Colonic mucosa (tissue), 4 donors: ENCODE measurements at places on chromosomes 2 and 18. TPM values are rescaled to one million over a fixed set of nuclear protein-coding genes. Genes with fewer than 3 reads are reported as not detected.

DNA sequence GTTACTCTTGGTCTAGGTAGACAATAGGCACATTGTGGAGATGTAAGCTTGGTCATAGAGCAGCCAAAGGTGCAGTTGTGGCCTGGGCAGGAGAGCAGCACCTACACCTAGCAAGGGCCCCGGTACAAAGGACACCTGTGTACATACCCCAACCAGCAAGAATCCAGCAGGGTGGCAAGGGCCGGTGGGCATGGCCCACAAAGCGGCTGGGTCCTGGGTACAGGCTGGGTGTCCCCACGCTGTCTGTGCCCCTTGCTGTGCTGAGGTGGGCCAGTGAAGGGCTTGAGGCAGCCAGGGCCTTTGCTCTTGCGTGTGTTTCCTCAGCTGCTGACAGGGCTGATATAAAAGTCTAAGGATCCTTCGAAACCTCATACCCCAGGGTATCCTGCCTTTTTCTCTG lies 501.8 kb downstream of the EIPR1 start:
- DNase-seq: no peak

DNA sequence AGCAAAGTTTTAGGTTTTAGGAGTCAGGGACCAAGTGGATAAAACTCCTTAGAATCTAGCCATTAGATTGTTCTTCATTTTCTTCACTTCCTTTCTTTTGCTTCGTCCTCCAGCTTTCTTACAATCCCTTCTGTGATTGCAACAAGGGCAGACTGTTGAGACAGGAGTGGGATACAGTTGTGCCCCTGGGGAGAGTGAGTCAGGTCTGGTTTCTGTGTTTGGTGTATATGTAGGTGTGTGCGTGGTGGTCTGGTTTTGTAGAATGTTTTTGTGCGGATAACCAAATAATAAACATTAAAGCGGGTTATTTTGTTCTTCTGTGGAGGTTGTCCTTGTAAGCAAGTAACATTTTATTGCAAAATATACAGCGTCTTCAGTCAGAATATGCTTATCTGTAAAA lies 7.3 kb downstream of the INSIG2 start:
- DNase-seq: no peak

DNA sequence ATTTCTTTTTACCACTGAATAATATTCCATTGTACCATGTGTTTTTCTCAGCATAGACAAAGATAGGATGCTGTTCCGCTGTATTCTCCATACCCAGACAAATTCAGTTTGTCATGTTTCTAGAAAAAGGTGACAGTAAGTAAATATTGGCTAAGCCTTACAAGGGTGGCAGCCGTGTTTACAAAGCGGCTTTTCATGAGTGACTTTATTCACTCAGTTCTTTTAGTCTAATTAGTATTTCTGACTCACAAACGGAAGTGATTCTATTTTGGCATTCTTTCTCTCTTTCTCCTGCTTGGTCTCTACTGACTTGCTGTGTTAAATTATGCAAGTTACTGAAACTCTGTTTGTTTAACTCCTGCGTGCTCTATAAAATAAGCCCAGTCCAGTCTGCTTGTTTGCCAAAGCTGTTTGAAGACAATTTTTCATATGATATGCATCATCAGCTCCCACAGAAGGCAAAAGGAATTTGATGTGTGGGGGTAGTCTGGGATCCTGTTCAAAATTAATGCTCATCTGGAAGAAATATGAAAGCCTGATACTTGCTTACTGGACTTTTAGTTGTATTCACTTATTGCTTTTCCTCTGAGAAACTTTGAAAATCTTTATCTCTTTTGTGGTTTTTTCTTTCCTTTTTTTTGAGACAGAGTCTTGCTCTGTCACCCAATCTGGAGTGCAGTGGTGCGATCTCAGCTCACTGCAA lies 2.3 kb upstream of the PLEKHH2 start:
- DNase-seq: no peak

The ALK gene
- 0.19 TPM for total RNA-seq

DNA sequence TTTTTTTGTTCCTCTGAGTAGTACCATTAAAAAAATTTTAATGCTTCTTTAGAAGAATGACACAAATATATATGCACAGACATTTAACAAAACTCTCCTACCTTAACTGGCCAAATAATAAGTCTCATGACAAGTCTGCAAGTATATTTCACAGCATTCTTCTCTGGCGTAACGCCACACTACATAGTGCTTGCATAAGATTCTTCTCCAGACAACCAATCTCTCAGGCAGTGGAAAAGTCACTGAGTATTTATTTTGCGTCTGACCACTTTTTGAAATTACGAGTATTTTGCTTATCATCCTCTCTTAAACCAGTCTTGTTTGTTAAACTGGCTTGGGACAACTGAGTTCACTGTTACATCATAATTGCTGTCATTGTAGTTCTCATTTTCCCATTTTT lies 749.2 kb downstream of the ADCYAP1 start:
- no peak for DNase-seq

GRCh38 chr2:44112096-44112495 lies 56.6 kb upstream of the PPM1B start:
- no peak for DNase-seq

GRCh38 chr2:65420712-65421431 lies 11.5 kb downstream of the SPRED2 start:
- no peak for DNase-seq

- no peak for DNase-seq
Observed at GRCh38 chr18:41134426-41134825, 820.6 kb upstream of the PIK3C3 start.

GRCh38 chr2:60867007-60867406 lies 14.4 kb upstream of the REL start:
- no peak for DNase-seq

DNA sequence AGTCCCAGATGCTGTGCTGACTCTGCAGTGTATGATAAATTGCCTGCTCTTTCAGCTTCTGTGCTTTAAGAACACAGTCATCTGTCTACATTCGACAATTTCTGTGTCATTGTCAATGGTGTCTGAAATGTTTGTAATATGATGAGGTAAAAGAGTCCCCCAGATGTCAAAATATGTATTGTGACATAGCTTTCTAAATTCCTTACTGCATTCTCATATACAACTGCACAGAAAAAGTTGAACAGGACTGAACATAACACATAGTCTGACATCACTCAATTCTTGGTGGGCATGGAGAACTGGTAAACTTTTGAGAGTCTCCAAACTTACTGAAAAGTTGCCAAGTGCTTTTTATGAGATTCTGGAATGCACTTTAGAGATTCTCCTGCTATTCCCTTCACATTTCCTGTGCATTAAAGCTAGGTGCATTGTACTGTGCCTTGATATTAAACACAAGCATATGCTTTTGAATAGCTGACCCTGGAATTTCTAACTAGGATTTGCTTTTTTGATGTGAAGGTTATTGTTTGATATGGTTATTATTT lies 48.1 kb upstream of the ARHGAP28 start:
- no peak for DNase-seq

The CXCR1 gene
- not detected for total RNA-seq

The ASPRV1 gene
- total RNA-seq: 0.40 TPM

DNA sequence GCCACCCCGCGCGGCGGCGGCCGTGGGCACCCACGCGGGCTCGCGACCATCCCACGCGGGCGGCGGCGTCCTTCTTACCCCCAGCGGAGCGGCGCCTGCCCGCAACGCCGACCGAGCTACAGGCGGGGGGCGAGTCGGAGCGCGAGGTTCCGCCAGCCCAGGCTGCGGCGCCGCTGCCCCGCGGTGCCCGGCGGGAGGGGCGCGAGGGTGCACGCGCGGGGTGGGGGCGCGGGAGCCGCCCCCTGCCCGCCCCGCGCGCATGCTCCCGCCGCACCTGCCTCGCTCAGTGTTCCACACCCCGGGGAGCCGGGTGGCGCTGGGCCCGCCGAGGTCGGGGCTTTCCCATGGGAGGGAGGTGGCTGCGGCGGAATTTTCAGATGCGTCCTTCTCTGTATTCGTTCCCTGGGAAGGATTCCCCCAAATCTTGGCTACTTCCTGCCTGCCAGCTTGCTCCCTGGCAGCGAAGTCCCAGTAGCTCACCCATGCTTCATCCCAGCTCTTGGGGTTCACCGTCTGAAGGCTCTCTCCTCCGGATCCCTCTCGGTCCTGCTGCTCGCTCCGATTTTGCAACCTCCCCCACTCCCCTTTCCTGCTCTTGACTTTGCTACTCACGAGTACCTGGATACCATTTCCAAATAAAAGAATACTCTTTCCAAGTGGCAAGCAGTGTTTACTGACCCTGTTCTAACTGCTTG lies at the start of gene L3MBTL4:
Gene L3MBTL4, minus strand, starts transcription at position 189 of the 695 bp plus-strand sequence. CDS start 103,286 bp downstream, outside the sequence.
- peak; percentile 56 for DNase-seq

DNA sequence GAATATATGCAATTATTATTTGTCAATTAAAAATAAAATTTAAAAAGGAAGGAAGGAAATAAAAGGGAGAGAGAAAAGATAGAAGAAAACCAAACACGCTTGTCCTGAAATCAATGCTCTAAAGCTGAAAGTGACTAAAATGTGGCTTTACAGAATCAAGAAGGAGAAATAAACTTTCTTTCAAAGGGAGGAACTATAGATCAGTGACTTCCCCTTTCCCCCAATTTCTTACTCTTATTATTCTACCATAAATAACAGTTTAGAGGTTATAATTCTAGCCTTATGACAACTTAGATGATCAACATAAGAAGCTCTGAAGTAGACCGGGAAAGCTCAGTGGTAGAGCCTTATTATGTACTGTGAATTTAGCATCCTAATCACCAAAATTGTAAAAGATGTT lies 122.5 kb downstream of the ARHGAP15 start:
- no peak for DNase-seq

The ANKRD53 gene
- total RNA-seq: 0.40 TPM

- peak; percentile 10 for DNase-seq
Observed at GRCh38 chr2:96092951-96093350, 23.4 kb downstream of the ADRA2B start.

The CHRNG gene
- total RNA-seq: not detected

GRCh38 chr2:65550246-65550645 lies 117.8 kb upstream of the SPRED2 start:
- DNase-seq: no peak

GRCh38 chr2:206978746-206979145 lies 39.4 kb downstream of the CPO start:
- no peak for DNase-seq

GRCh38 chr18:12766986-12767433 lies 64.2 kb downstream of the PSMG2 start:
- no peak for DNase-seq

GRCh38 chr18:26893996-26894395 lies 28.5 kb upstream of the AQP4 start:
- DNase-seq: no peak

The VWA3B gene
- 1.8 TPM for total RNA-seq

GRCh38 chr2:152452256-152452973 lies 117.4 kb downstream of the FMNL2 start:
- no peak for DNase-seq

- DNase-seq: no peak
Observed at GRCh38 chr2:146634230-146635097, 1210.4 kb upstream of the ACVR2A start.

GRCh38 chr2:1773883-1774282 lies 29.6 kb upstream of the PXDN start:
- DNase-seq: no peak

The DSG3 gene
- 0.40 TPM for total RNA-seq

GRCh38 chr2:65024149-65024829 lies 31.9 kb upstream of the CEP68 start:
- DNase-seq: no peak

GRCh38 chr18:13433685-13434084 lies 215.1 kb downstream of the LDLRAD4 start:
- DNase-seq: no peak

The DLGAP1 gene
- 0.50 TPM for total RNA-seq

The ZNF516 gene
- 21.3 TPM for total RNA-seq

DNA sequence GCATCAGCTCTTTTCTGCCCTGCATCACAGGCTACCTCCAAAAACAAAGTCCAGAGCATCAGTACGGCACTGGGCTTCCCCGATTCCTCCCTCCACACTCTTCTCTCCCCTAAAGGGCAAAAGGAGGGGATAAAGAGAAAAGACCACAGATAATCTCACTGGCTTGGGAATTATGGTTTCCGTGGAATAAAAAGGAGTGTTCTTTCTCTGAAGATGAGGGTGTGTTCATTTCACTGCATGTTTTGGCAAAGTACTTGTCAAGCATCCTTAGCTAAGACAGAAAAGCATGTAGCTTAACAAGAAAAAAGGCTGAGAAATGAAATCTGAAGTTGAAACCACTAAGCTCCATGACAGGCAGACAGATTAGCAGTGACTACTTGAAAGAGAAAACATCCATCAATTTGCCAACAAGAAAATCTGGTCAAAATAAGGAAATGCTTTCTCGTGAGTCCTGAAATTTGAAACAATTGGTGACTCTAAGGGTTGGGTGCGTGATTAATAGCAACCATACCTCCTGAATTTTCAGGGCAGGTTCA lies 20.6 kb upstream of the DSG3 start:
- no peak for DNase-seq

DNA sequence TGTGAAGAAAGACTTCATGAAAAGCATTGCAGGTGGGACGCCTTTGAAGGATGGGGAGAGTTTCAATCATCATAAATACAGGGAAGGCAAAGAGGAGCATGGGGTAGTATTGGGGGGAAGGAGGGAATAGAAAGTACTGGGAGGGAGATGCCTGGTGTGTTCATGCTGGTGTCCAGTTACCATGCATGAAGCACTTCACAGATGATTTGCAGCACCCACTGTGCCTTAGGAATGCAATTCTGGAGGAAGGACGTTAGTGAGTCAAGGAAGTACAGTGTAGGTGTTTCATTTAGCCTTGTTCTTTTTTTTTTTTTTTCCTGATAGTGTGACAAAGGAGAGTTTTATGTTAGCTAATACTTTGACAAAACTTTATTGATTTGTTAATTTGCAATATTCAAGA lies 36.8 kb downstream of the ADAM23 start:
- DNase-seq: no peak

The CABLES1 gene
- total RNA-seq: 6.2 TPM

DNA sequence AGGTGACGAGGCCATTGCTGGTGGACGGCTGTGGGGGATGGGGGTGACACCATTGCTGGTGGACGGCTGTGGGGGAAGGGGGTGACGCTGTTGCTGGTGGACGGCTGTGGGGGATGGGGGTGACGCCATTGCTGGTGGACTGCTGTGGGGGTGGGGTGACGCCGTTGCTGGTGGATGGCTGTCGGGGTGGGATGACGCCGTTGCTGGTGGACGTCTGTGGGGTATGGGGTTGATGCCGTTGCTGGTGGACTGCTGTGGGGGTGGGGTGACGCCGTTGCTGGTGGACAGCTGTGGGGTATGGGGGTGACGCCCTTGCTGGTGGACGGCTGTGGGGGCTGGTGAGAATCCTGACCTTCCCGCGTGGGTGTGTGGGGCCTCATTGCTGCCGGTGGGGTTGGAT lies 47.1 kb downstream of the CTDP1 start:
- no peak for DNase-seq

GRCh38 chr2:27264253-27264752 lies 1.5 kb upstream of the SLC30A3 start:
- DNase-seq: no peak

GRCh38 chr2:190533968-190534309 lies 583 bp downstream of the NEMP2 start:
- peak; percentile 53 for DNase-seq

The PJVK gene
- total RNA-seq: 0.96 TPM

GRCh38 chr2:128215897-128216642 lies 102.6 kb downstream of the HS6ST1 start:
- no peak for DNase-seq
